Activated CD4-positive, alpha-beta T cell treated with anti-CD3 and anti-CD28 coated beads, Interleukin-2, amount 10 ng/mL, durations not matched to agents 24 days and 14 days (primary cell): ENCODE measurements at places on chromosomes 7 and 10. TPM values are rescaled to one million over a fixed set of nuclear protein-coding genes. Genes with fewer than 3 reads are reported as not detected.

DNA sequence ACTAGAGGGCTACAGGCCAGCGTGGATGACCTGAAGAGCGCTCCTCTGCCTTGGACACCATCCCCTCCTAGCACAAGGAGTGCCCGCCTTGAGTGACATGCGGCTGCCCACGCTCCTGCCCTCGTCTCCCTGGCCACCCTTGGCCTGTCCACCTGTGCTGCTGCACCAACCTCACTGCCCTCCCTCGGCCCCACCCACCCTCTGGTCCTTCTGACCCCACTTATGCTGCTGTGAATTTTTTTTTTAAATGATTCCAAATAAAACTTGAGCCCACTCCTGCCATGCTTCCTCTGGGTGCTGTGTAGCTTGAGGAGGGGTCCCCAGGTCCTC, 4.5 kb downstream of the SNCG start:
- no peak for DNase-seq

- no peak for DNase-seq
These were observed 947.1 kb upstream of the MBL2 start for GRCh38 chr10:53719658-53720057.

DNA sequence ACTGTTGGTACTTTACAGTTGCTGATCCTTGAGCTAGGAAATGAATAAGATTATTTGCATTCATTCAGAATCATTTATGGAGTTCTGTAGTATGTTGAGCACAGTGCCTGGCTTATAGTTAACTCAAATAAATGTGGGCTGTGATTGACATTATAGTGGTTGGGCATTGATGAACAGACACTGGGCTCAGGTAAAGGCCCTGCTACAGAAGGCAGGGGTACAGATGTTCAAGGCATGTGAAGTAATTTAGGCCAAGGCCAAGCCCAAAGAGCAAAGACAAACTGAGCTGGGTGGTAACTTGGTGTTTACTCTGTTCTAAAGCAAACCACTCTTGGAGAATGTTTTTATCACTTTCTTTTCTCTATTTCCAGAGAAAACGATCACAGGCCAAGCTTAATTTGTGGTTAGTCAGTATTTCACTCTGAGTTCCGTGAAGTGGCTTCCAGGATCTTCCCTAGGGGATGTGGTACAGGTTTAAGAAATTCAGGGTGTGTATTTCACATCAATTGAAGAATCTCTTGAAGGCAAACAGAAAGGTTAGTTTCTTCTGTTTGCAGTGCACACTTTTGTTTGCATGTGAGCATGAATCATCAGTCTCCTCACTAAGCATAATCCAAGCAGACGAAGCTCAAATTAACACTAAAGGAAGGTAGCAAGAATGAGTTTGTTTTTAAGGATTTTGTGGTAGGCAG, 113.9 kb upstream of the PRR15 start:
- DNase-seq, result no peak

DNA sequence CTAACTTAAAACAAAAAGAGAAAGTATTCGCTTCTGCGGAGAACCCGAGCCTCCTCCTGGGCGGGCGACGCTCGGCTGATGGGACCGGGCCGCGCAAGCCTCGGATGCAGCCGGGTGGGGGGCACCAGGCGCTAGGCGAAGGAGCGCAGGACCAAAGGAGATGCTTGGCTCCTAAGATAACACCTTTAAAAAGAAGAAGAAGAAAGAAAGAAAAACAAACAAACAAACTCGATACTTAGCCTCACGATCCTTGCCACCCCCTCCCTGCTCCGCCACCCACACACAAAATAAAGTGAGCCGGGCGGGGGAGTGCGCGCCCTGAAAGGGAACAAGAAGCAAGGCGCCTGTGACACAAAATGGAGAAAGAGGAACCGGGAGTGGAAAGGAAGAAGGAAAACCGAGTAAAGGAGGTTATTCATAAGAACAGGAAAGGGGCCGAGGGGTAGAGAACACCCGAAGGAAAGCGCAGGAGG, 34.0 kb upstream of the EBLN1 start:
- DNase-seq, result peak; percentile 91

DNA sequence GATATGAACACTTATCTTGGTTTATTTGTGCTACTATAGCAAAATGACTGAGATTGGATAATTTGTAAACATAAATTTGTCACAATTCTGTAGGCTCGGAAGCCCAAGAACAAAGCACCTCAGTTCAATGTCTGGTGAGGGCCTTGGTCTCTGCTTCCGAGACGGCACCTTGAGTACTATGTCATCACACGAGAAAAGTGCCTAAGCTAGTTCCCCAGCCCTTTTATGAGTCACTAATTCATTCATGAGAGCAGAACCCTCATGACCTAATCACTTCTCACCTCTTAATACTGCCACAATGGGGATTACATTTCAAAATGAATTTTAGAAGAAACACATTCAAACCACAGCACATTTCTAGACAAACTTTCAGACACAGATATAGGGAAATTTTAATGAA, 52.0 kb upstream of the PRSS1 start:
- DNase-seq, result no peak

GRCh38 chr7:108425714-108426275, 30.4 kb downstream of the NRCAM start:
- peak; percentile 33 for DNase-seq

GRCh38 chr10:30491204-30491915, 57.4 kb downstream of the MAP3K8 start:
- no peak for DNase-seq

GRCh38 chr10:53983431-53983830, 817.6 kb downstream of the PCDH15 start:
- DNase-seq, result no peak

DNA sequence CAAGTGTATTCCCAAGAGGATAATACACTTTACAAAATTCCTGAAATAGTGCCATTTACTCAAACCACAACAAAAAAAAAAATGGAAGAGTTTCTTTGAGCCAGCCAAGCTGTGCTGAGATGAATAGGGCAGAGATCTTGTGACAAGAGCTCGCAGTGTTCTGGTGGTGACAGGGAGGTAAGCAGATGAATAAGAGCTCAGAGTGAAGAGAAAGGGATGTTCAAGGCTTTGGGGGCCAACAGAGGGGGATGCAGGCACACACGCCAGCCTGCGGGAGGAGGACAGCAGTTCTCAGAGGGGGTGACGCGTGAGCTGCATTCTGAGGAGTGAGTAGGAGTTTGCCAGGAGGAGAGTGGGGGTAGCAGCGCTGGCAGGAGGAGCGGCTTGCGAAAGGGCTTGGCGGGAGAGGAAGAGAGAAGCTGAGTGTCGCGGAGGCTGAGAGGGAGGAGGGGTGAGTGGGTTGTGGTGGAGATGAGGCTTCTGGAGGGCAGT, 194.4 kb upstream of the IMMP2L start:
- no peak for DNase-seq

DNA sequence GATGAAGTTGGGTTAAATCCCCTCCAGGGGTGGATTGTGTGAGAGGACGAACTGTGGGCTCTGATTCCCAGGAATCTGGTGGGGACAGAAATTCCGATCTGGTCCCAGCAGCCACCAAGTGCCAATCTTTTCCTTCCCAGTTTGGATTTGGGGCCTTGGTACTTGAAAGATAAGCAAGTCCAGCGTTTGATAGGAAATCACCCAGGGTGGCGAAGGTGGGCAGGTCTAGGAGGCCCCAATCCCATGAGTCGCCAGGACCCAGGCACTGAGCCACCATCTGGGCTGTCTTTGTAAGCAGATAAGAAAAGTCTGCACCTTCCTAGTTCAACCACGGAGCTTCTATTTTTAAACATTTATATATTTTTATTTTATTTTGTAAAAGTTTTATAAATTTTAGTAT, 122.6 kb upstream of the LSM8 start:
- DNase-seq, result no peak

DNA sequence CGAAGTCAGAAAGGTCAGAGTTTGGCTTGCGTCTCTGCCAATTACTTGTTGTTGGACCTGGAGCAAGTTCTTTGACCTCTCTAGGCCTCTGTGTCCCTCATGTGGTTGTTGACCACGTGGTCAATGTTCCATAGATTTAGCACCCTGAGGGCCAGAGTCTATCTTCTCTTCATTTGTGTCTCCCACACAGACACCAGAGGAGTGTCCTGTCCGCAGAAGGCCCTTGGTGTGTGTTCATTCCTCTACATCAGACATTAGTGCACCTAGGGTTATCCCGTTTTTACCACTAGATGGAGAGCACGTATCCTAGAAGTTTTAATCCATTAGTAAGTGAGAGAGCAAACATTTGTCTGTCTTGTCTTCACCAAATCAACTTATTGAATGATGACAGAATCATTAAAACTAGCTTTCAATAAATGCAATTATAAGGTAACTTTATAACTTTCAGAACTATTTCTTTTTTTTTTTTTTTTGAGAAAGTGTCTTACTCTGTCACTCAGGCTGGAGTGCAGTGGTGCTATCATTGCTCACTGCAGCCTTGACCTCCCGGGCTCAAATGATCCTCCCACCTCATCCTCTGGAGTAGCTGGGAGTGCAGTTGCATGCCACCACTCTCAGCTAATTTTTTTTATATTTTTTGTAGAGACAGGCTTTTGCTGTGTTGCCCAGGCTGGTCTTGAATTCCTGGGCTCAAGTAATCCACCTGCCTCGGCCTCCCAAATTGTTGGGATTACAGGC, 122.5 kb upstream of the ANKRD1 start:
- no peak for DNase-seq

- no peak for DNase-seq
These were observed 1.7 kb upstream of the HOXA4 start for GRCh38 chr7:27132214-27132613.

DNA sequence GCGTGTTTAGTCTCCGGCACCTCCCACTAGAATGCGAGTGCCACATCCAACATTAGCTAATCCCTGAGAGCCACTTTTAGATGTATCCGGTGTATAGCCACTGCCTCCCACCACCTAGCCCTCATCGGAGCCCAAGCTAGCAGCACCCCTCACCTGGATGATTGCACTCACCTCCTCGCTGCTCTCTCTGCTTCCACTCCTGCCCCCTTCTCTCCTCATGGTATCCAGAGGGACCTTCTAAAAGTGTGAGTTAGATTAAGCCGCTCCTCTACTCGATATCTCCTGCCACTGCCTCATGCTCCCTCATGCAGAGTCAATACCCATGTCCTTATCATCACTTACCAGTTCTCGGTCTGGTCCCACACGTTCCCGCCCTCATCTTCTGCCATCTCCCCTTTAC, 125.3 kb downstream of the RAB11FIP2 start:
- DNase-seq, result no peak

GRCh38 chr7:131225619-131226513, 101.8 kb upstream of the MKLN1 start:
- DNase-seq, result no peak

GRCh38 chr10:106189292-106189691, 975.2 kb downstream of the SORCS1 start:
- DNase-seq, result peak; percentile 58

DNA sequence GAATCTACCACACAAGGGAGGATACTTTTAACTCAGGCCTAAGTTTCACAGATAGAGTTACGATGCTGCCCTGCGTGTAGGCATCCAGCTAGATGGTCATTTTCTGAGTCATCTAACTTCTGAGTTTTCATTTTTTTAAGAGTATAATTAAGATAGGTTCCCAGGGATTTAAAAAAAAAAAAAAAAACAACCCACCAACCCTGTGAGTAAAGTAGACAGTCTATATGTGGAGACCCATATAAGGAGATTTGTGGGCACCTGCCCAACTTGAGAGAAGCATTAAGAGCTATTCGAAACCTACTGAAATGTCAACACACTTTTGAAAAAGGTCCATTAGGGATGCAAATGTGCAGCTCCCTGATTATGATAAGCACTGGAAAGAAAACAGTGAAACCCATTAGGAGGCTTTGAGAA, 257.3 kb downstream of the TRIL start:
- no peak for DNase-seq

DNA sequence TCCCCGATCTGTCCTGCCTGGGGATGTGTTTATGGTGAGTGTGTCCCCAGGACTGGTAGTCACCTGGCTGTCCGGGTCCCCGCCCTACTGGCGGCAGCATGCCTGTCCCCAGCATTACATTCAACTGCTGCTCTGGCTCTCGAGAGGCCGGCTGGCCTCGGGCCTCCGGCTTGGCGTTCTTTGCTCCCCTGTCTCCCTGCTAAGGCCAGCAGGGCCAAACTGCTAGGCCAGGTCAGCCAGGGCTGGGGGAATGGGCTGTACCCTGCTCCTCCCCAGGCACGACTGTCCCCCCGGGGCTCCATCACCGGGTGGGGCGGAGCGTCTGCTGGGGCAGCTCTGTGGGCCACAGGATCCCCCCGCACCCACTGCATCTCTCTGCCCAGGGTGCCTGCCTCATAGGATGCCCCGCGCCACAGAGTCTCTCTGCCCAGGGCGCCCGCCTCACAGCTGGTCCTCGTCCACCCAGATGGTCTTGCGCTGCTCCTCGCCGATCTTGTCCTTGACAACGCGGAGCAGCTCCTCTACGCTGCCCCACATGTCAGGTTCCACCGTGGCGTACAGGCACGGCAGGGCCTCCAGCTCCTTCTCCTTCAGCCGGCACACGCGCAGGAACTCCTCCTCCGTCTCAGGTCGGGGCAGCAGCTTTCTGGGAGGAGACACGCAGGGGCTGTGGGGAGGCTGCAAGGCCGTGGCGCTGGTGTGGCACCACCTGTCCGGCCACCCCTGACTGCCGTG, 62.3 kb upstream of the GNA12 start:
- no peak for DNase-seq

DNA sequence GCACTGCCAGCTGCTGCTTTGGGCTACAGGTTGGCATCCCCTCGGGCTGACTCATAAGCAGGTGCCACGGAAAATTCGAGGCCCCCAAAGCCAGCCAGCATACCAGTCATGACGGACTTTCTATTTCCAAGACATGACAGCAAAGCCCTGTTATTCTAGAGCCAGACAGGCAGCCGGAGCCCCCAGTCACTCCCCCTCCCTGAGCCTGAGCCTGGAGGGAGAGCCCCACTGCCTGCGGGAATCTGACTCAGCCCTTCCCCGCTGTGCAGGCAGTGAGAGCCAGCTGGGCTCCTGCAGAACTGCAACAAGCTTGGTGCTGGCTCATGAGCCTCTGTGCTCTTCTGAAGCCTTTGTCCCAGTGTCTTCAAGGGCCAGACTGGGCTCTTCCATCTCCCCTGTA, 15.8 kb downstream of the BTBD16 start:
- DNase-seq, result no peak

DNA sequence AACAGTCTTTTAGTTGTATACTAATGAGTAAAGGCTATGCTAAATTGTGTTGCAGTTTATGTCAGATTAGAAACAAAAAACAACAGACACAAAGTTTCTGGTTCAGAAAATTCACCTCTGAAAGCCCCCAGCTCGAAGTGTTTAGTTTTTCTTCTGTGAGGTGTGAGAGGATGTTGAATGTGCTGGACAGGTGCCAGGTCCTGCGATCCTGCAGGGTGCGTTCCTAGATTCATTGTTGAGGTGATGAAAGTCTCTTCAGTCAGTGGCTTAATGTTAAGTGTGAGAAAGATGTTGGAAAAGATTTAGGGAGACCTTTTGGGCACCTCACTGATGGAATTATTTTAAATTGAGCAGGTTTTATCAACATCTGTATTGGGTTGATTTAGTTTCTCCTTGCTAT, 287.3 kb downstream of the SDK1 start:
- DNase-seq, result no peak

- no peak for DNase-seq
These were observed 19.3 kb downstream of the LSM5 start for GRCh38 chr7:32470871-32471270.

LGI1 gene
- not detected in 2 replicates for total RNA-seq

HMX2 gene
- not detected in 2 replicates for total RNA-seq

PRLHR gene
- not detected in 2 replicates for total RNA-seq

NPFFR1 gene
- total RNA-seq, result not detected in 2 replicates

PNLIPRP1 gene
- total RNA-seq, result not detected in 2 replicates

LRRD1 gene
- total RNA-seq, result not detected in 2 replicates

DPYSL4 gene
- total RNA-seq, result 32.5 TPM in 2 replicates

ZC3HAV1 gene
- total RNA-seq, result 86.1 and 90.5 TPM in 2 replicates

TRPV5 gene
- total RNA-seq, result not detected in 2 replicates

MCM10 gene
- 107 and 112 TPM in 2 replicates for total RNA-seq

IFIT1 gene
- total RNA-seq, result 0.58 and 1.0 TPM in 2 replicates

C10orf71 gene
- not detected in 2 replicates for total RNA-seq
